ENCODE measurements at places on chromosomes 13 and 19. TPM values are rescaled to one million over a fixed set of nuclear protein-coding genes. Genes with fewer than 3 reads are reported as not detected.
A peak's percentile ranks its signal among the peaks of the same experiment; 100 is the strongest.

C5AR2 gene
- 6.6 TPM for total RNA-seq

ZNF154 gene
- total RNA-seq, result 6.2 TPM

ZNF177 gene
- total RNA-seq, result 2.9 TPM

ZNF726 gene
- 1.6 TPM for total RNA-seq

RETN gene
- not detected for total RNA-seq

TSKS gene
- 0.96 TPM for total RNA-seq

GPR12 gene
- total RNA-seq, result 0.32 TPM

SMIM44 gene
- not detected for total RNA-seq

DNA sequence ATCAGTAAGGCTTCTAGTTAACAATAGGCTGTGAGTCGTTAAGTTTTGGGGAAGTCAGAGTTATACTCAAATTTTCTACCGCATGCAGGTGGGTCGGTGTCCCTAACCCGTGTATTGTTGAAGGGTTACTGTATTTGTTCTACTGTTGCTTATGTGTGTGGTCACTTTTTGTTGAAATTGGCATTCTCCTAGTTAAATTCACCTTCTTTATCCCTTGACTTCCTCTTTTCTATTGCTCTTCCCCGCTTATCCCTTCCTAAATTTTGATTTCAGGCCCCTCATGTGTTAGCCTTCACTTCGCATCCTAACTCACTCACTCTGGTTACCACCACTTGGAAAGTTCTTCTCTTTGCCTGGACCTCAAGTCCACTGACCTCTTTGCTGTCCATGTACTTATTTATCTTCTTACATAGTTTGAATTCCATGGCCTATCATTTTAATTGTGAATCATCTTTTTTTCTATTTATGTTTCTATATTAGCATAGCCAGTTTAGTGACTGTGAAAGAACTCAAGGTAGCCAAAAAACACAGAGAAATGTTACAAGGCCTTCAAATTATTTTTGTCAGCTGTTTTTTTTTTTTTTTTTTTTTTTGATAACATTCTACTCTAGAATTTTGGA is 52.9 kb downstream of the NDFIP2 start:
- no peak for DNase-seq

- DNase-seq, result no peak
These were observed 141.9 kb downstream of the SUCLA2 start for GRCh38 chr13:47859165-47859564.

DNA sequence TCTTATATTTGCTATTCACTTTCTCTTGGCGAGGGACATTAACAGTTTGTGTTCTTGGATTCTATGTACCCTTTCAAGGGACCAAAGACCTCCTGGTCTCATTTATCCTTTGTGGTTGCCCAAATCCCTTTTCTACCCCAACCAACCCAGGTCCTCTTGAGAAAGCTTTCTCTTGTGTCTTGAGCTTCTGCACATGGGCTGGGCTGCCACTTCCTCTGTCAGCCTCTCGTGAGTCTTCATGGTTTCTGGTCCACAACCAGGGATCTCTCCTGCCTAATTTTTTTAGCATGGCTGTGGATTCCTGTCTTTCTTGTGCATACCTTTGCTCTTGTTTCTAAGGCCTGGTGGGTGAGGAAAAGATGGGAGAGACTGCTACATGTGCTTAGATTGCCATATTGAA is 14.9 kb downstream of the TIMM13 start:
- DNase-seq, result no peak

- DNase-seq, result no peak
These were observed 14.5 kb downstream of the LIPE start for GRCh38 chr19:42412661-42413076.

DNA sequence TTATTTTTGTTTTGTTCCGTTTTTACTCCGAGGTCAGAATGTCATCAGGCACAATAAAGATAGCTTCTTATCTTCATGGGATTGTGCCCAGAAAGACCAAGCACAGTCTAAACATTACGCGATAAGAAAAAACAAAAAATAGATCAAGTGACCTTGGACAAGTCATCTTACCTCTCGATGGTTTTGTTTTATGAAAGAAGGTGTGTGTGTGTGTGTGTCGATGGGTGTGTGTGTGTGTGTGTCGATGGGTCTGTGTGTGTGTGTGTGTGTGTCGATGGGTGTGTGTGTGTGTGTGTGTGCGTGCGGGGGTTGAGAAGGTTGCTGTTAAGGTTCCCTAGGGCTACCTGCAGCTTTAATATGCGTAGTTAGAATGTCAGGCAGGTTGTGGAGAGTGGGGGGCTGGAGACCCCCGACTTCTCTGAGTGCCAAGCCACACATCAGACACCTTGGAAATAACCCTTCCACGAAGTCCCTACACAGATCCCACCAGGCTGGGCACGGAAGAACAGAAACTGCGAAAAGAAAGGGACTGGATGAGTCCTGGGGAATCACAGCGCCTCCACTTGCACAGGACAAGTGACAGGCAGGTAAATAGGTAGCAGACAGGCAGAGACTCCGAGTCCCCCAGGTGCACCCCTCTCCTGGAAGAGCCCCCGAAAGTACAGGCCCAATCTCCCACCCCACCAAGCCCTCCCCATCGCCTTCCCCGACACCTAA is 458 bp upstream of the ATP8A2 start:
- no peak for DNase-seq

DNA sequence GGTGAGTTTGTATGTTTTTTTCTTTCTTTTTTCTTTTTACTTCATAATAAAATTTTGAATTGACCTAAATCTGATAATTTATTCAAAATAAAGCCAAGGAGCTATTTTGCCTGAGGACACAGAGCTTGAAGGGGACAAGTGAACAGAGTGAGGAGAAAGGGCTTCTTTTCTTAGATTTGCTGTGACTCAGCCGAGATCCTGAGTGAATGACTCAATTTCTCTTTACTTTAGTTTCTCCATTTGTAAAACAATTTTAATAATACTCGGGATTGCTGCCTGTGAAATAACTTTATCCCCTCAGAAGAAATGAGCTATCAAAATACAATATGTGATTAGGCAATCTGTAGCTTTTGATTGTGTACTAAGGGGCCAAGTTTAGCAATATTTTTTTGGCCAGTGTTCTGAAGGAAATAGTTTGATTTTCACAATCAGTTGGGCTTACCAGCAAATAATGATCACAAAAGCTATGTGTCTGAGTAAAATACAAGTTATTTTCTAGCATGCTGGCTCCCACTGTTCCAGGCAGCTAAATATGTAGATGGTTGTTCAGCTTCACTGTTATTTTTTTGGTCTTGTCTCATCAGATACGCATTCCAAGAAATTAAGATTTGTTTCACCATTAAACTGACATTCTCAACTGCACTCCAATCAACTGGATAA is 437.5 kb downstream of the FGF9 start:
- DNase-seq, result no peak

DNA sequence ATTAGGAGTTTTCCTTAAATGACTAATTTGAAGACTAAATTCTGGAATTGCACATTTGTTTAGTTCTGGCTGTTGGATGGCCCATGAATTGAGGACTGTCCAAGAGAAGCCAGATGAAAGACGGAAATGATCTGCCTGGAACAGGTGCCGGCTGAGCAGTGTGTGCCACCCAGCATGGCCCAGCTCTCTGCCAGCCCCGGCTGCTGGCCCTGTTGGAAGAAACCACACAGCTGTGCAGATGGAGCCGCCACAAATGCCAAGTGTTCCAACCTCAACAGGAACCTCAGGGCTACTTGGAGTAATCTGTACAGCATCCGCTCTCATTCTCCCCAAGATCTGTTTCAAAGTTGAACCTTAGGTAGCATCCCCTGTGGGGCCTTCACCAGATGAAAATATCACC is 67.0 kb upstream of the STARD13 start:
- no peak for DNase-seq

DNA sequence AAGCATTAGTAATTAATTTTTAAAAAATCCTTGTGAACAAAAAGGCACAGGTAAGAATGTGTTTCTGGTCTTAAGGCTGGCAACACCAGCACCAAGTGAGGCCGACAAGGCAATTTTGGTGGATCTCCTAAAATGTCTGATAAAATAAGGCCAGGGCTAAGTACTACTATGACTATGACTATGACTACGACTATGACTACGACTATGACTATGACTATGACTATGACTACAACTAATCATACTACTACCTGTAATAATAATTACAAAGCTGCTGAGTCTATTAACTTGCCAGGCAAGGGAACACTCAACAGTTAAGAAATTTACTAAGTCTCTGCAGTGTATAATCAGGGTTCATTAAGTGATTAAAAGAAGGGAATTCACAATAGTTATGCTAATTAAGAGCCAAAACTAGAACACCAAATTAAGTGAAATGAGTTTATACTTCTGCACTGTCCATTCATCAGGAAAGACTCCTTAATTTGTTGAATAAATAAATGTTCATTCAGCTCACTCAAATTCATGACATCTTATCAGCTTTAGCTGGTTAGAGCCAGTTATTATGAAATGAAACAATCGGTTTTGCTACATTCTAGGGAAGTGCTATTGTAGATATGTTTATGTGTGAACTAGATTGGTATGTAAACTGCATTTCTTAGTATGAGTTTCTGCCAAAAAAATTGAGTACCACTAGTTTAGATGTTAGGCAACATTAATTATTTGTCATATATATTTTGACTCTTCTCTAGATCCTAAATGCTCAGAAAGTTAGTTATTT is 1626.2 kb upstream of the PCDH20 start:
- DNase-seq, result no peak

DNA sequence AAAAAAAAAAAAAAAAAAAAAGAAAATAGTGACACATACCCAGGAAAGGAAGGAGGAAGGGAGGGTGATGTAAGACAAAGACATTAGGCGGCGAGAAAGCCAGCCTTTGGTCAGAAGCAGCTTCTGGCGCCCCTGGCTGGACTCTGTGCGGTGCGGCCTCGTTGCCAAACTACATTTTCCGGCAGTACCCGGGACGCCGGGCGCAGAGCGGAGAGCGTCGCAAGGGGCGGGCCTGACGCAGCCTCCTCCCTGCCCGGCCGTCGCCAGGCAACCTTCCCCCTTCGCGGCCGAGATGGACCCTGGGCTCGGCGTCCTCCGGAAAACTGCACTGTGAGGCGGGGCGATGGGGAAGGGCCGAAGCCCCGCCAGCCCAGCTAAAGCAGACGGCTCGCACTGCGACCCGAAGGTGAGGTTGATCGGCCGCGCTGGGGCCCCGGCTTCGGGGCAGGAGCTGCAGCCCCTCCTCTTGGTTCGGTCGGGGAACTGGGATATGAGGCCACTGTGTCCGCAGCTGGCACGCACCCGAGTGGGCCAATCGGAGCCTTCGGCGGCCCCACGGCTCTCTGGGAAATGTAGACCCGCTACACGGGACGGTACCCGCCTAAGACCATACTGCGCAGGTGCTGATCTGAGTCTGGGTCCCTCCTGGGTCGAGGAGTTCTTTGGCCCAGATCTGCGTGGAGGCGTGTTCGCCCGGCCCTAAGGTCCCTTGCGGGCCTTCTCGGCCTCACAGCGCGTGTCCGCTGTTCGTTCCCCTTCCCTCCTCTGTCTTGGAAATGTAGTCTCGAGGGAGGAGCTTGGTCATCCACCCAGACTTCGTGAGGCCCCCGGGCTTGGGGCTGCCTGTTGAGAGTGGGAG is 2.3 kb upstream of the MZF1 start:
- DNase-seq, result peak; percentile 84

DNA sequence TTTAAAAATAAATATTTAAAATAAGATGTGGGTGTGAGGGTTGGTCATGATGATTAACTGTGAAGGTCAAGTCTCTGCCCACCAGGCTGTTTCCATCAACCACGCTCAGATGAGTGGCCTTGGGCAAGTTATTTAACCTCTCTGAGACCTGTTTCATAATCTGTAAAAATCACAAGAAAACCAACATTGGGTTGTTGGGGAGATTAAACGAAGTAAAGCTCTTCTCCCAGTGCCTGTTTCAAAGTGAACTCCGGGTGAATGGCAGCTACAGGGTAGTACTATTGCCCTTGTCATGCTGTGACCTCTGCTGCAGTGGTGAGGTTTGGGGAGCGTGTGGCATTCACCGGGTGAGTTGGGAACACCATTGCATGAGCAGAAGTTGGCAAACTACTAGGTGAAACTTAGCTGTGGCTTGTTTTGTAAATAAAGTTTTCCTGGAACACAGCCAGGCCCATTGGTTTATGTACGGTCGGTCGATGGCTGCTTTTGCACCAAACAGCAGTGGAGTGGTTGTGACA is 153.2 kb downstream of the USP12 start:
- peak; percentile 21 for DNase-seq

DNA sequence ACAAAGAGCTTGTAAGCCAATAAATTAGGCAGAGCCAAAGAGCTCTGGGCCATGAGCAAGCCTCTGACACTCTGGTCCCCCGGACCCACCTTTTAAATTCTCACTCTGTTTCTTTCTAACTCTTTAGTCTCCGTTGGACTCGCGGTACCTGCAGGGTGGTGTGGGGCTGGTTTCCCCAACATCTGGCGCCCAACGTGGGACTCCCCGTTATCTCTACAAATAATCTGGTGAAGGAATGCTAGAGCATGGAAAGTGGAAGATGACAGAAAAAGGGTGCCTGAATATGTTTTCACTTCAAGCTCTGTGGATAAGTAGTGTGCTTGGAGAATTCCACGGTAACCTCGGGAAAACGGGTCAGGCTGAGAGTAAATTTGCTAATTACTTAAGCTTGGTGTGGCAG is 36.5 kb upstream of the CYP2B6 start:
- no peak for DNase-seq

DNA sequence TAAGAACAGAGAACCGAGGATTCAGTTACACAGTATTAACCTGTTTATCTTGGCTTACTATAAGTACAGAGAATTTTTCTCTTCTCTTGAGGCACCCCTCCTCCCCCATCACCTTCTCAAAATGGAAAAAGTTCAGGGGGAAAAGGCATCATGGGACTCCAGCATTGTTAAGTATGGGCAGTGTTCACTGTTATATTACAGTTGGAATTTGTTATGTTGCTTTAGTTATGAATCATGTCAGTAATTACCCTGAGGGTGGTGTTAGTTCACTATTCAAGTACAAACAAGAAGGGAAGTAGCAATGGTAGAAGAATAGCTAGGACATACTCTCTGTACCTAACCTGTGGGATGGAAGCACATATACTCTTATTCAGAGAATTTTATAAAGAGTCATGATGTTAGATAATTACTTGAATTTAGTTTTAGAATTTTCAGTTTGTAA is 12.0 kb downstream of the LPAR6 start:
- DNase-seq, result no peak

- DNase-seq, result no peak
These were observed 138.6 kb downstream of the MIPEP start for GRCh38 chr13:23750383-23751121.

DNA sequence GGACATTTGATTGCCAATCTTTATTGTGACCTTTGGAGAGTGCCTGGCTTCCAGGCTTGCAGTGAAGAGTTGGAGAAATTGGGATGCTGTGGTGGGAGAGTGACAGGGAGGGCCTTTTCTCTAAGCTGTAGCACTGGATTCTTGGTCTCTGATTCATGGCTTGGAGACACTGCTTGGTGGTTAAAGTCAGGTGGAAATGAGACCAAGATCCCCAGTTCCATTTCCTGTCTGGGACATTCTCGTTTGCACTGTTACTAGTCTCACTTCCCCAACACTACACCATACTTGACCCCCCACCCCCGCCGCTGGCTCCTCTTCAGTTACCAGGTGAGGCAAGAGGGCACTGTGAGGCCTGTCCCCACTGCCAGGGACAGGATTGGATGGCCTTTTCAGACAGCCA is 2.9 kb downstream of the SUPT5H start:
- no peak for DNase-seq

GRCh38 chr13:20828539-20829364 is 55.0 kb upstream of the EEF1AKMT1 start:
- no peak for DNase-seq

All from breast epithelium (tissue), 4 donors.